ENCODE measurements at places on chromosomes 4 and X. TPM values are rescaled to one million over a fixed set of nuclear protein-coding genes. Genes with fewer than 3 reads are reported as not detected.

Gene MAOB
- 2.4 TPM for polyA plus RNA-seq

DNA sequence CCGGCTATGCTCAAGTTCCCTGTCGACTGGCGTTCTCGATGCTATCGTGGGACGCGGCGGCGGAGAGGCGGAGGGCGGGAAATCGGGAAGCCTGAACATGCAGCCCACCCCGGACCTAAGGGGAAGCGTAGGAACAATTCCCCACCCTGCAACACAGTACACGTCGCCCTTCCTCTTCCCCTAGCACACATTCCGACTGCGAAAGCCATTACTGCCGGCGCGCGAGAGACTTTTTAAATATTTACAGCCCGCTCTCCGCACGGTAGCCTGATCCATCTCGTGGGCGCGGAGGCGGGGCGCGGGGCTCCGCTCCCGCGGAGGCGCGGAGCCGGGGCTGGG lies 48.1 kb upstream of the BCOR start:
- DNase-seq = no peak

DNA sequence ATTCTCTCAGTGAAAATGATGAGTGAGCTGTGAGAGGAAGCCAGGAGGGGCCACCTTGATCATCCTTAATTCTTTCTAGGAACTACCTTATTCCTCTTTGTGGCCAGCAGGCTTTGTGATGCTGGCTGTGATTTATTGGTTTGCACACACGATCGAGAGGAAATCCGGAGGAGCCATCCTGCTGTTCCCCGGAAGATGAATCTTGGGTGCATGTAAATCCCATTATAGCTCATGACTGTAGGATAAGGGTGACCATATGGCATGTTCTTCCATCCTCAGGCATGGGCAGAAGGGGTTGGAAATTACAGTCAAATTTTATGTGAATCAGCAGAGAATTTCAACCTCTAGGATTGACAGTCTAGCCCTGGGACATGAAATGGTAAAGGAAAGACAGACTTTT lies 254.5 kb downstream of the UNC5C start:
- DNase-seq = no peak

Gene PARM1
- polyA plus RNA-seq = 0.01 TPM

DNA sequence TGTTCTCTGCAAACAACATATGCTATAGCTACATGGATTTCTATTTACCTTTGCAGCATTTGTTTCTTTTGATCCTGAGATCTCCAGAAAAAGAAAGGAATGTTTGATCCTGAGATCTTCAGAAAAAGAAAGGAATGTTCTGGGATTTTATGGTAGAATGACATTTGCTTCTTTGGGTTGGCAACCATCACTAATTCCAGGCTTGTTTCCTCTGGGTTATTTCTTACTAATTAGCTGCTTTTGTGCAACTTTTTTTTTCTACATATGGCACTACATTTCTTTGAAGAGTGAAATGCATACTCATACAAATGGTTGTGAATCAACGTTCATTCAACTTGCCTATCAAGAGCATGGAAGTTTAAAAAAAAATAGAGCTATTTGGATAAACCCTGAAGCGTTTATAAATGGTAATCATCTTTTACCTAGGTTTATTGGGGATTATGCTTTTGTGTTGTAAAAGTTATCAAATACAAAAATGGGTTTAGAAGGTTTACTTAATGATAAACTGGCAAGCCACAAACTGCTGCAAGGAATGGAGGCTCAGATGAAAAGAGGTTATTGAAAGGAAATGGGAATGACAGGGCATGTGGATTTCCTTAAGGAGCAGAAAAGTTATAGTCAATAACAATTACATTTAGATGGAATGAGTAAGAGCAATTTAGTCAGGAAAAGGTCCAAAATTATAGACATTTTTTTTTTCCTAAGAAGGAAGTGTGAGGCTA lies 95.6 kb upstream of the PCDH18 start:
- DNase-seq = no peak

DNA sequence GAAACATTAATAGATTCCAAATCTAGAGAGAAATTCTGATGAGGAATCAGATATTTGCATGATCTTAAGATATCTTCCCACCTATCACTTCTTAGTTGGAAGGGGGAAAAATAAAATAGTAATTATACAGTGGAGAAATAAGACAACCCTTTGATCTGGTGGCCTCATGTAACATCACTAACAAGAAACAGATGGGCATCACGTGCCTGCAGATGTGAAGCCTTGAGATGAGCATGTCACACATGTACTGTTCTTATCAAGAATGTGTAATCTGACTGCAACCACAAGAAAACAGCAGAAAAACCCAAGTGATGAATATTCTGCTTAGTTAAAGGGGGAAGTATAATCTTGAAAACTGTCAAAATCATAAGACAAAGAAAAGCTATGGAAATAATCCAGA lies 31.4 kb upstream of the NKX6-1 start:
- DNase-seq = no peak

DNA sequence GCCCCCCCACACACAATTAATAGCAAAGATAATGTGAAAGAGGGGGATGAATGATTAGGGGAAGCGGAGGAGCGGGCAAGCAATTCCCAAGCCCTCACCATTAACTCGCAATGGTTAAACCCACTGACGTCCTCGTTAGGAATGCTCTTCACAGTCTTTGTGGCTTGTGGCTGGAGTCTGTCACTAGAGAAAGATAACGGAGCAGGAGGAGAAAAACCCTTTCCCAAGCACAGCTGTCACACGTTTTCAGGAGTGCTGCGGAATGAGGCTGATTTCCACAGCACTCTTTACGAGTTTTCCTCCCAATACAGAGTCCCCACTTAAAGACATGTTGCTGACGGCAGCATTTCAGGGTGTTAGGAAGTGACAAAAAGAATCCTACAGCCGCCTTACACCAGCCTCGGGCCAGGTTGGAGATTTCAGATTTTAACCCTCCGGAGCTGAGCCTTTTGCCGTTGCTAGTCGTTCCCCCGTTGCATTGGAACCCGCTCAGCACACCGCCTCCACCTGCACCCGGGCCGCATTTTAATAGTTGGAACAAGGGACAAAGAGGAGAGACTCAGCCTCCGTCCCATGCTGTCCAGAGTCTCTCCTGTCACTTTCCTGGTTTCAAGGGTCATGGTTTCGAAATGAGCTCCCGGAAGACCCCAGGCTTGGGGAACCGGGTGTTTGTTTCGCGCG lies 92.2 kb downstream of the GEMIN8 start:
- no peak for DNase-seq

Gene LRCH2
- polyA plus RNA-seq = not detected

DNA sequence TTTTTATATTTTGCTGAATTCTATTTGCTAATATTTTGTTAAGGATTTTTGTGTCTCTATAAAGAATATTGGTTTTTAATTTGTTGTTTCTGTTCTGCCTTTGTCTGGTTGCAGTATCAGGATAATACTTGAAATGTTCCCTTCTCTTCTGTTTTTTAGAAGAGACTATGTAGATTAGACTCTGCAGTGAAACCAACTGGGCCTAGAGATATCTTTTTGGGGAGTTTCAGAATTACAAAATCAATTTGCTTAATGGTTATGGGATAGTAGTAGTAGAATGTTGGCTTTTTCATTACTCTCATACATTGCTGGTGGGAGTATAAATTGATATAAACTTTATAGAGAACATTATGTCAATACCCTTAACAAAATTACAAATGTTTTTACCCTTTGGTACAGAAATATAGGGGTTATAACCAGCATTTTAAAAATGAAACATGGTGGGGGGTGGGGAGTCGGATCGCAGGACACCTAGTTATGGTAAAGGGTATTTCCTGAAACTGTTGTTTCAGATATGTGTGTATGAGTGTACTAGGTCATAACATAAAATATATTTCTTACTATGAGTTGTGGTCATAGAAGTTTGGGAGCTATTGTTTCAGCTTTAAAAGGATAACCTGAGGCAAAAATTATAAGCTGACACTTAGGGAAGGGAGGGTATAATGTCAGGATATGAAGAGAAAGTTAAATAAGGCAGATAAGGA lies 29.0 kb downstream of the CLOCK start:
- DNase-seq = no peak
